K562 (cell line): ENCODE measurements at places on chromosomes 7 and 10.

DNA sequence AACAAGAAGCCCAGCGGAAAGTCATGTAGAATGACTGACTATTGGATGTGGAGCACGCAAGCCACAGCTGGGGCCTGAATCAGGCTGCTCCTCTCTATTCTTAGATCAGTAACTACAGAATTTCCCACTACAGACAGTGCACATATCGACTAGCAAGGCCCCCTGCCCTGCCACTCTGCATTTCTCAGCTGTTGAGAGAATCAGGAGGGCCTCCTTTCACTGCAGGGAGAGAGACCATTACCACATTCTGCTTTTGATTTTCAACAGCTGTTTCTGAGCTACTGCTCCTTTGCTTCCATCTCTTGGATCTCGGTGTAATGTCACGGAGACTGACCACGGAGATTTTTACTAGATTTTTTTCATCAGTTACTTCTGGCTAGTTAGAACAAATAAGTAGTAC, 73.8 kb downstream of the PON1 start:
- no peak for DNase-seq

GRCh38 chr7:126016722-126017121, 1087.1 kb upstream of the POT1 start:
- no peak for DNase-seq

DNA sequence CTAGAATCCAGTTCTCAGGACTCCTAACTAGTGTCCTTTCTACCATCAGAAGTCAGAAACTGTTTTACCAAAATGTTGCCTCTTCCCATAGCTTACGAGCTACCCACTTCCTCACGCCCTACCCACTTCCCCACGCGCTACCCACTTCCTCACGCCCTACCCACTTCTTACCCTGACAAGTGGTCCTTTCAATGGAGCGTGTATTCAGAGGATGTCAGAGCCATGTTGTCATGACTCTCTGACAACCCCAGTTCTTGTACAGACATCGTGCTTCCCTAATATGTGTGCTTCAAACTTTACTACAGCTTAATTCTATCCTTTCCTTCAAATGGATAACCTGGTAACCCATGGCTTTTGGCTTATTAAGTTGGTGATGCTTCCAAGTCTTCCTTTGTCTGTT, 84.8 kb upstream of the PHF14 start:
- DNase-seq: no peak

DNA sequence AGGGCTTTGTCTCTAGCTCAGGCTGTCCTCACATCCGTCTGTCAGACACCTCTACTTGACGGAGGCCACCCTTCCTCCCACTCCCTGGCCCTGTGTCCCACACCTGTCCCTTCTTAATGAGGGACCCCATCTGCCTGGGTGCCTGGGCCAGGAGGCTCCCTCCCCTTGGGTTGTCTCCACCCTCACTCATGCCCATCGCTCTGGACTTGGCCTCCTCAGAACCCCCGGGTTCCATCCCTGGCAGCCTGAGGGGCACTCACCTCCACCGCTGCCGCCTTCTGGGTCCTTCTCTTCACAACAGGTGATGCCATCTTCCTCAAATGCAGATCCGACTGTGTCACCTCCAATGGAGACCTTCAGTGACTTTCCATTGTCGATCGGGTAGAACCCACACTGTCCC, 20.2 kb upstream of the GJD4 start:
- no peak for DNase-seq

DNA sequence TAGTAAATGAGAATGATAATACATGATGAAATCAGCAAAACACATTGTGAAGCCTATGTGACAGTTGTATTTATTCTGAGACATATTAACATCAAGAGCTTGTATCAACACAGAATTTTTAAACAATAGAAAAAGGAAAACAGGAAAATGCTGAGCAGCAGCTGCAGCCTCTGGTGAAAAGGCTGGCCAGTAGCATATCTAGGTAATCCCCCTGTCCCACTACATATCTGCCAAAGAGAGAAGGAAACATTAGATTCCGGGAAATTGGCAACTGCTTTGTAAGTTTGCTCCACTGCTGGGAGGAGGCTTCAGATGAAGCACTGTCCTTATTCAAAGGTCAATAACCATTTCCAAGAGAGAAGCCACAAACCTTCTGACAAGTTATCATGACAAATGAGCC, 89.4 kb downstream of the RALA start:
- no peak for DNase-seq

DNA sequence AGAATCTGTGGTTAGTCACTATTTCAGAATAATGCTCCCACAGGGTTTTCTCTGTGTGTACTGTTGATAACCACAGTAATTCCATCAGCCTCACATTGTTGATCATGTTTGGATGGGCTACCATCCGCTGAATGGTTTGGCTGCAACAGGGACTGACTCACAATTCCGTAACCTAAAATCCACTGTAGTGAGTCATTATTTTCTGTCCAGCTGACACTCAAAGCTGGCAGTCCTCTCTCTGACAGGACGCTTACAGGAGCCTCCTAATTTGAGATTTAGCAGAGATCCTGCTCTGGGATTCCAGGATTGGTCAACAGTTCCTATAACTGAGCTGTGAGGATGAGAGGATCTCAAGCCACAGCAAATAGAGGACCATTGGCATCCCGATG, 32.7 kb downstream of the VWA2 start:
- no peak for DNase-seq
